ENCODE measurements at places on chromosomes 3 and 15.

- no peak for DNase-seq
Observed at GRCh38 chr15:63191895-63192618, 2.7 kb downstream of the RAB8B start.

- DNase-seq = no peak
Observed at GRCh38 chr3:182699550-182700170, 93.6 kb upstream of the ATP11B start.

- no peak for DNase-seq
Observed at GRCh38 chr3:188139466-188139865, 14.5 kb upstream of the LPP start.

- DNase-seq = no peak
Observed at GRCh38 chr3:59783468-59783988, 733.7 kb upstream of the CFAP20DC start.

DNA sequence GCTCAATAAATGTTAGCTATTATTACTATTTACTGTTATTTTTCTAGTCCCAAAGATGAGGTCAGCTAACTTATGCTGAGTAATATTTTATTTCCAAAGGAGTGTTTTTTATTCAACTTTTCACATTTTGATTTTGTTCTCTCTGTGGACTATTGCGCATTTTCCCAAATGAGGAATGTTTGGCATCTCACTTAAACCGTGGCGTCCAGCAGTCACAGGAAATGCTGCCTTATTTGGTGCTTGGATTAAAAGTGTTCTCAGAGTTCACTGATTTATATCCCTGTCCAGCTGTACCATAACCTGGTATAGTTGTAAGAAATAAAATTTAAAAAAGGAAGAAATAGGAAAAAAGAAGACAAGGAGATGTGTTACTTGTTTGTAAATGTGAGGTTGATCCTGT lies 166.8 kb downstream of the THSD4 start:
- DNase-seq = no peak
